SJCRH30 (cell line): ENCODE measurements at places on chromosomes 13 and 19. TPM values are rescaled to one million over a fixed set of nuclear protein-coding genes. Genes with fewer than 3 reads are reported as not detected.

DNA sequence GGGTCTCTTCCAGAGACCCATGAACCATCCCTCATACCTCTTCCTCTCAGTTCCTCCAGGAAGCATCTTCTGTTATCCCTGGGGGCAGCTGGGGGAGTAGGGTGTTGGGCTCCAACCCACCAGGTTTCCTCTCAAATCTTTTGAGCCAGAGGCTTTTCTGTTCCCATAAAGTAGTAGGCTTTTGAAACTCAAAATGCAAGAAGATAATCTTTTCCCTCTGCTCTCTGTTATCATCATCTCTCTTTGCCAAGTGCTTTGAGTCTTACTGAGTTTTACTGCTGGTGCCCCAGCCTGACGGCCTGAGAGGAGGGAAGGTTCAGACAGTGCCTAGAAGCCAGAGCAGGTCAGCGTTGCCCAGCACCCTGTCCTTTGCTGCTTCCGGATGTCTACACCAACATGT is 157.2 kb downstream of the B3GLCT start:
- no peak for DNase-seq

DNA sequence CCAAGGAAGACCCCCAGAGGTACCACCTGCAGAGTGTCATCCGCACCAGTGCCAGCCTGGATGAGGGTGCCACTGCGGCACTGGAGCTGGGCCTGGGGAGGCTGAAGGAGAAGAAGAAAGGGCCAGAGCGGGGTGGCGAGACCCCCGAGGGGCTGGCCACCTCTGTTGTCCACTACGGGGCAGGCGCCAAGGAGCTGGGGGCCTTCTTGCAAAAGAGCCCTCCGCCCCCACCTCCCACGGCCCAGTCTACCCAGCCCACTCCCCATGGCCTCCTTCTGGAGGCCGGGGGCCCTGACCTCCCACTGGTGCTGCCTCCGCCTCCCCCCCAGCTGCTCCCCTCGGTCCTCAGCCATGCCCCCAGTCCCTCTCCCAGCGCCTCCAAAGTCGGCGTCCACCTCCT is 5.4 kb downstream of the PRR12 start:
- no peak for DNase-seq

DNA sequence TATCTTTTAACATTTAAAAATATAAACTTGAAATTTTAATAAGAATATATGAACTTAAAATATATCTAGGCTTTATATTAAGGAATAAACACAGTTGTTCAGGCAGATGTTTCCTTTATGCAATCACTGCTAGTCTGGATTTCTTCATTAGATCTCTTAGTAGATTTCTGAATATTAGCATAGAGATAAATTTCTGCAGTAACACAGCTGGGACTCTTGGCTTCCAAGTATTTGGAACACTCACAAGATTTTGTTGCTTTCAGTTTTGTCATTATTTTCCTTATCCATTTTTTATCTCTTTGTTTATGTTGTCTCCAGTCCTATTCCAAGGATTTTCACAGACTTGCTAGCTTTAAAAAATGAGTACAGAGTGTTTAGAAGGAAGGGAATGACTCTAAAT is 857.1 kb downstream of the GPC5 start:
- no peak for DNase-seq

DNA sequence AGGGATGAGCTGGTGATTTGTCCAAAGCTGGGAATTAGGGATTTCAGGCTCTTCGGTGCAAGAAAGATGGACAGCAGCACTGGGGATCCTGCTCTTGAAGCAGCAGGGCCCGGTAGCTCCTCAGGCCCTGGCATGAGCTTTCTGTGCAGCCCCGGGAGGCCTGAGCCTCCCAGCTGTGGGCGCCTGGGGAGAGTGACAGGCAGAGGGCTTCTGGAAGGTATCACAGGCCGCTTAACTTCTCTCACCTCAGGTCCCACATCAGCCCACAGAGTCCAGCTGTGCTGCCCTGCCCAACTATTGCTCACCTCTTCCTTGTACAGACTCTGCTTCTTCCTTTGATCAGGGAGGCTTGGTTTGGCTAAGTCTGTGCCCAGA is 14.6 kb upstream of the ZNF536 start:
- no peak for DNase-seq

GRCh38 chr19:16327501-16327900 is 2.9 kb downstream of the KLF2 start:
- DNase-seq: no peak

DNA sequence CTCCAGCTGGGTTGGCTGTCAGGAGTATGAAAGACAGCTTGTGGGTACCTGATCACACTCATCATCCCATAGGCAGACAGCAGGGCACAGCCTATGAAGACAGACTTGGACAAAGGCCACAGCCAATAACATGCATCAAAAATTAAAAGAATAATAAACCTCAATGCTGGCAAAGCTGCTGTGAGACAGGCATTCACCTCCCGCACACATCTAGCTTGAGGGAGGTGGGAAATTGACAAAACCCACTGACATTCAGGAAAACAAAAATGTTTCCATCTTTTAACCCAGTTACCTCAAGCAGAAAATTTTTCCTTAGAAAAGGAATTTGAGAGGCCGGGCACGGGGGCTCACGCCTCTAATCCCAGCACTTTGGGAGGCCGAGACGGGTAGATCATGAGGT is 14.4 kb downstream of the IL12RB1 start:
- DNase-seq: no peak

GRCh38 chr13:25630329-25630900 is 258.6 kb downstream of the ATP8A2 start:
- DNase-seq: peak; percentile 77

DNA sequence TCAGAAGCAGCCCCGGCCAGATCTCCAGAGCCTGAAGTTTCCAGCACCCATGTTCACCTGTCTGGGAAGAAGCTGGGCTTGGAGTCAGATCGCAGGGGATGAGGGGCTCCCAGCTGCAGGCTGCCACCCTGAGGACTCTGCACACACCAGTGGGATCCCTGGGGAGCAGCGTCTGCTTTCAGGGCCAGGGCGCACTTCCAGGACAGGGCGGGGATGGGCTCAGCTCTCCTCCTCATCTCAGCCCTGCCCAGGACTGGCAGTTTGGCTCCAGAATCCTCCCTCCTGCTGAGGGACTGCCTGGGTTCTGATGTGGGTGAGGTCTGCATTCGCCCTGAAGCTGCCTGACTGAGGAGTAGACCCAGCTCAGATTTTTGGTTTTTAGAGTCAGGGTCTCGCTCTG is 3.5 kb downstream of the SLC7A9 start:
- no peak for DNase-seq

GRCh38 chr19:37593996-37594303 is 642 bp downstream of the ZNF571 start:
- no peak for DNase-seq

GRCh38 chr13:44421853-44422525 is 48.4 kb downstream of the SERP2 start:
- no peak for DNase-seq

- DNase-seq: peak; percentile 70
Measured at GRCh38 chr13:23899555-23899954, 2.3 kb upstream of the C1QTNF9B start.

DNA sequence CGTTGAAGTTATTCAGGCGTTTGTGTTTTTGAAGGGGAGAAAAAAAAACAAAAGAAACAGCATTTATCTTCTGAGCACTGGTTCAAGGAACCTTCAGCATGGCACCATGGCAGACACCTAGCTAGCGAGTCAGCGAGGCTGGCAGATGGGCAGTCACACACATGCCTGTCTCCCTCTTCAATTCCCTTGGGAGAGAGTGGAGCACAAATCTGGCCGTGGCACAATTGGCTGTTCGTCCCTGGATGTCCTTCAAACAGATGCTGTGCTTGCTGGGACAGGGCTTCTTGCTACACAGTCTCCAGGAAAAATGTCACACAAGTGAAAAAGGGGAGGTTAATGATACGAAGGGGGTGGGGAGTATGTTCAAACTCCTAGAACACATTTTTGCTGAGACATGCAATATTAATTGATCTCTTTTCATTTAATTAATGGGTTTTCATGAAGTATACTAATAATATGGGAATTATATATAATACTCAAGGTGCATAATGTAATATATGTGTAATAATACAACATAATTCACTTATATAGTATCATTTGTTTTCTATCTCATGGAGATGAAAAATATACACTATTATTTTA is 1674.5 kb upstream of the SLC10A2 start:
- no peak for DNase-seq

DNA sequence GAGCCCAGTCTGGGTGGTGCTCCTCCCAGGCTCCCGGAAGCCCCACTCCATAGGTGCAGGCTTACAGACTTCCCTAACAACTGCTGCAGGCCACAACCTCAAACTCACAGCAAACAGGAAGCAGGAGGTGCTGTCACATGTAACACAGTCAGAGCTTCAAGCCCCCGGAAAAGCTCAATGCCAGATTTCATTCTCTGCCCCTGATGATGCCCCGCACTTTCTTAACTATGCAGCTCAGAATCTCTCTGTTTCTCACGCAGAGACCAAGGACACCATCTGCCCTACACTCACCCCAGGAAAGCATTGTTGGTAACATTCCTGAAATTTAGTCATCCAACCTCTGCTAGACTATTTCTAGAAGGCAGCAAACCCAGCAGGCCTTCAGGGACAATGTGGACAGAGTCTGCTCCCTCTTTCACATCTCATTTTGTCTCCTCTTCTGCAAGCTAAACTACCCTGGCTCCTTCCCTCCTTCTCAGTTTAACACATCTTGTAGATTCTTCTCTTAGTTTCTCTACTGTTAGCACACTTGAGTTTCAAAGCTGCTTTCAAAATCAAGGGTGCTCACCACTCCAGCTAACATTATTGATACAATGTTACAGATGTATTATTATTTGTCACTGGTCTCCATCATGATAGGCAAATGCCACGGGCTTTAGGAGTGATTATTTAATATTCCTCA is 162.5 kb downstream of the KCTD12 start:
- DNase-seq: peak; percentile 5

GRCh38 chr19:11435833-11436313 is 438 bp downstream of the PRKCSH start:
- peak; percentile 44 for DNase-seq

DNA sequence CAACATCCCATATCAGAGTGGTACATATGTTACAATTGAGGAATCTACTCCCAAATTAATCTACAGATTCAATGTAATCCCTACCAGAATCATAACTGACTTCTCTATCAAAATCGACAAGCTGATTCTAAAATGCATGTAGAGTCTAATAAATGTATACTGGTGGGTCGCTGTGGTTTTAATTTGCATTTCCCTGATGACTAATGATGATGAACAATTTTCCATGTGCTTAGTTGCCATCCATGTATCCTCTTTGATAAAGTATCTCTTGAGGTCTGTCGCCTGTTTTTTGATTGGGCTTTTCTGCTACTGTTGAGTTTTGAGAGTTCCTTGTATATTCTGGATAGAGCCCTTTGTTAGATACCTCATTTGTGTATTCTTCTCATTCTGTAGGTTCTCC is 43.8 kb downstream of the KLF12 start:
- DNase-seq: no peak

DNA sequence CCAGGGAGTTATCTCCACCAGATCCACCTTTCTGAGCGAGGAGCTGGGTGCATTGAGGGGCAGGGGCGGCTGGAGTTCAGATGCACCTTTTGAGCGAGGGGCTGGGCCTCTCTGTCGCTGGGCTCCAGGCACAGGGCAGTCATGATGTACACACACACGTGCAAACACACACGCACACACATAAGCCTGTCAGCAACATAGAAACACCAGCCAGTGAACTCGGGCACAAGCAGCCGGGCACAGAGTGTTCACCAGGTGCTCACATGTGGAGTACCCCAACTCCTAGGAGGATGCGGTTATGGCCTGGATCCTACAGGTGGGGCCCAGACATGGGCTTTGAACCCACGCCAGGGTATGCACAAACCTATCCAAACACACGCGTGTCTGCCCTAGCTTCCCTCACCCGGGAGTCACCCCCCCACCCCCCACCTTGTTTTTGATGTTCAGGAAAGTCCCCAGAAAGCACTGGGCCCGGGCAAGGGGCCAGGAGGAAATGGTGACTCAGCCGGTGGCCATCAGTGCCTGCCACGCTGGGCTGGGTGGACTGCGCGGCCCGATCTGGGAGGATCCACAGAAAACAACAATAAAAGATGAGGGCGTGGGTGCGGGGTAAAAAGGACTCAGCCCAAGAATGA is 13.3 kb downstream of the ARRDC2 start:
- DNase-seq: no peak

DNA sequence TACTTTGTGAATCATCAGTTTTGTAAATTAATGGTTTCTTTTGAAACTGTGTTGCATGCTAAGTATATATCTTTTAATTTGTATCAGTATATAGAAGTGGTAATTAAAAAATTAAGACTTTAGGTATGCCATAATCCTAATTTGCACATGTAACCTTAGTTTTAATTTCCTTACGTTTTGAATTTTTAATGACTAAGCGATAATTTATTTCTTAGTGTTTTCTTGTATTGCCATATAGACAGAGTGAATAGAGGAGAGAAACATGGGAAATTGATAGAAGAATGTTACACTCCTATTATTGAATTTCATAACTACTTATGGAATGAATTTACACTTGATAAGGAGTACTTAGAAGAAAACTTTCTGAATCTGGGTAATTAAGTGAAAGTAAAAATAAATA is 29.5 kb downstream of the LPAR6 start:
- DNase-seq: no peak

DNA sequence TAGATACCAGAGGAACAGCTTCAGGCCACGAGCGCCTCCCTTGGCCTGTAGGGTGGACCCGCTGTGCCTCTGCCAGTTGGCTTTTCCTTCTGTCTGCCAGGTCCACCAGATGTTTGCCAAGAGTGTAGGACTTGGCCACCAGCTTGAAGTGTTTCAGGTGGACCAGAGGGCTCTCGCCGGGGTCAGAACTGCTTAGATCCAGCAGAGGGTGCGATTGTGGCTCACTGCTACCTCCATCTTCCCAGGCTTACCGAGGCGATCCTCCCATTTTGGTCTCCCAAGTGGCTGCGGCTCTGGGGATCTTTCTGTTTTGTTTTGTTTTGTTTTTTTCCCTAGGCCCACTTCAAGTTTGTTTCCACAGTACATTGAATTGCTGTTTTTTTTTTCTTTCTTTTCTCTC is 23.0 kb upstream of the ZNF730 start:
- DNase-seq: no peak

DNA sequence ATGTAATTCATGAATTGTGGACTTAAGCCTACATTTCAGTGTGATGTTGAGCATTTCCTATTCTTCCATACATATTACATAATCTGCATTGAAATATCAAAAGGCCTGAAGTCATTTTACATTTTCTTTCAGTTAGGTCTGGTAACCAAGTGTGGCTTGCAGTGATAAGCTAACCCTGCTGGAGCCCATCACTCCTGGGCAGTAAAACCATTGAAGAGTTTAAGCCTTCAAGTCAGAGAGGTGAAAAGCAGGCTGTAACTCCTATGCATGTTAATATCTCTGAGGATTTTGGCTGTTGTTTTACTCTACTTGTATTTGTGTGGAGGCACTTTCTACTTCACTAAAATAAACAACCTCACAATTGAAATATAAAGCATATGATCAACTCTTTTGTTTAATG is 248.8 kb downstream of the SLITRK5 start:
- DNase-seq: no peak

Gene FCAR
- not detected in 2 replicates for total RNA-seq

Gene GRK1
- not detected in 2 replicates for total RNA-seq

Gene KCNC3
- 1.1 and 1.2 TPM in 2 replicates for total RNA-seq

Gene HS6ST3
- 0.02 and 0.08 TPM in 2 replicates for total RNA-seq

Gene NKPD1
- not detected in 2 replicates for total RNA-seq

Gene CABP5
- not detected in 2 replicates for total RNA-seq

Gene CALR3
- total RNA-seq: not detected in 2 replicates

Gene NRTN
- total RNA-seq: 21.5 and 23.6 TPM in 2 replicates

Gene CBY2
- not detected in 2 replicates for total RNA-seq

Gene FCGBP
- total RNA-seq: 16.4 and 16.7 TPM in 2 replicates
